Smooth muscle cell of the pulmonary artery (primary cell): ENCODE measurements at places on chromosomes 5 and 9. TPM values are rescaled to one million over a fixed set of nuclear protein-coding genes. Genes with fewer than 3 reads are reported as not detected.

Gene KIF4B
- total RNA-seq = under 0.01 TPM in 1 of 2 replicates, not detected in the other

Gene ADAMTSL1
- 111 and 128 TPM in 2 replicates for total RNA-seq

Gene C5orf63
- total RNA-seq = 1.6 and 2.4 TPM in 2 replicates

Gene FOXD4
- 0.13 and 0.17 TPM in 2 replicates for total RNA-seq

Gene NFX1
- 27.4 and 30.3 TPM in 2 replicates for total RNA-seq

Gene SH2D3C
- total RNA-seq = 0.10 and 2.2 TPM in 2 replicates

Gene AFAP1L1
- total RNA-seq = 5.5 and 14.9 TPM in 2 replicates

Gene ZNF883
- total RNA-seq = 3.2 and 3.3 TPM in 2 replicates

Gene FOXI1
- total RNA-seq = not detected in 2 replicates

Gene DOLPP1
- total RNA-seq = 9.7 and 9.8 TPM in 2 replicates

Gene WNT8A
- not detected in 2 replicates for total RNA-seq

Gene KIF20A
- 8.9 and 21.6 TPM in 2 replicates for total RNA-seq

Gene ISL1
- 0.03 and 0.20 TPM in 2 replicates for total RNA-seq

Gene DIRAS2
- 0.03 and 0.33 TPM in 2 replicates for total RNA-seq

Gene PTGDS
- total RNA-seq = 11.1 and 66.1 TPM in 2 replicates

Gene VAV2
- 26.5 and 28.2 TPM in 2 replicates for total RNA-seq
